ENCODE measurements at places on chromosomes 16 and 17.
A peak's percentile ranks its signal among the peaks of the same experiment; 100 is the strongest.

- DNase-seq, result peak; percentile 83
Observed at GRCh38 chr17:17440010-17440843, 36.6 kb upstream of the MED9 start.

DNA sequence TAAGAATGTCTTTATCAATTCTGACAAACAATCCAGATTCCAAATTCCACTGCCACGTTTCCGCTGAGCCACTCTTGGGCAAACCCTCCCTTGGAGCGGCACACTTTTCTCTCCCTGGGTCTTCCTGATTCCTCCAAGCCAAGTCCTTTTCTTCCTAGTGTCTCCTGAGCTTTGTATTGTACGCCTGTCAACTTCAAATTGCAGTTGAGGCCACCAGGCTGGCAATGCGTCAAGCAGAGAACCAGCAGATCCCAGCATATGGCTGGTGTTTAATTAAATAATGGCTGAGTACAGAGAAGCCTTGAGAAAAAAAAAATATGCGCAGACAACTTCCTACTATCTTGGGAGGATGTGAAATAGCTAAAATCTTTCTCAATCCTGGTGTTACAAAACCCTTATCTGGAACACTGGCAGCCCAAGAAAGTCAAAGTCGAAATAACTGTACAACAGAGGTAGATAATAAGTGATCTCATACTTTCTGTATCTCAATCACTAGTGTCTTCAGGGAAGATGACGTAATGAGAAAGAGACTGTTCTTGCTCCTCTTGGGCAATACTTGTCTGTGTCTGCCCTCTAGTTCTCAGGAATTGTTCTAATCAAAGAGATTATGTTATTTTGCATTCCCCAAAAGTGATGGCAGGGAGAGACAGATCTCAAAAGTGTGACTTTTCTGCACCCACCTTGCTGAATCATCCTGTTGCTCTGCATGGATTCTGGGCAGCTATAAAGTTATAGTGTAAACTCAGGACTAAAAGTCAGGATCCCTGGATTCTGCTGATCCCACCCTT is 15.0 kb downstream of the SMIM36 start:
- no peak for DNase-seq

DNA sequence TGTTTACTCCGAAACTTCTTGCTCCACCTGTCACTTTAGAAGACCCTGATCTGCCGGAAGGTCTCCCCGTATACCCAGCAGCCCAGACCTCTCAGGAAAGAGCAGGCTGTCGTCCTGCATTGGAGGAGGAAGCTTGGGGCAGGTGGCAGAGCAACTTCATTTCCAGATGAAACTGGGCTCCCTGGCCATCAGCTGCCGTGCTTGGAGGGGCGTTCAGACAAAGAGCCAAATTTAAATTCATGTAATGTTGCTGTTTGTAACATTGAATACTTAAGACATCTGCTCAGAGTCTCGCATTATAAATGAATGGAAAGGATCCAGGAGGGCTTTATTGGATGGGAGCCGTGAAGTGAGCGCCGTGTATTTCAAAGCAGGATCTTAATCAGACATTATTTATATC is 628.5 kb downstream of the MAF start:
- DNase-seq, result no peak

DNA sequence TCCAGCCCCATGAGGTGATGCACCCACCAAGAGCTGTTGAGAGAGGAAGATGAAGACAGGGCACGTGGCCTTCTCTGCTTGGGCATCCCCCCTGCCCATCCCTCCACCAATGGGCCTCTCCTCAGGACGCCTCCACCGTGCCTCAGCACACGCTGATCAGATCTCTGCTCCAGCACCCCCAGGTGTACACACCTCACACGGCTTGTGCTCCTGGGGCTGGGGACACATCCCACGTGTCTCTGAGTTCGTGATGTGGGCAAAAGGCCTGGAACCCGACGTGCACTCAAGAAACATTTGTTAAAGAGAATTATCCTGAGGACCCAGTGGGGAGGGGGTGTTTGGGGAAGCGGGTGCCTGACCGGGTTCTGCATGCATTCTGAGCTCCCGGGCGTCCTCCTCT is 55.3 kb downstream of the MGAT5B start:
- DNase-seq, result no peak

DNA sequence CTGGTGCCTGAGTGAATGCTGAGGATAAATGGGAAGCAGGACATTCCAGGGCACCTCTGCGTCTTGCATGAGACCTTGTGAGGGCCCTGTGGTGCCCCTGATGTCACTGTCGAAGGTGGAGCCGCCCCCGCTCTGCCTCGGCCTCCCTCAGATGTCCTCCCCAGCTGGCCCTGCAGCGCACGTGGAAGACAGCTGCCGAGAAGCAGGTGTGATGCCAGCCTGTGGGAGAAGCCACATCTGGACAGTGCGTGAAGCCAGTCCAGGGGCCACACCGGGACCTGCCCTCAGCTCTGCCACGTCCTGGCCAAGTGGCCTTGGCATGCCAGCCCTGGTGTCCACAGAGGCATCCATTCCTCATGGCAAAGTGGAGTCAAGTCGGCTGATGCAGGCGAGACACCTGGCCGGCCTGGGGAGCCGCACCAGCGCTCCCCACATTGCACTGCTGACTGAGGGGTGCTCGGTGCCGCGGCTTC is 21.6 kb upstream of the METRNL start:
- peak; percentile 2 for DNase-seq

DNA sequence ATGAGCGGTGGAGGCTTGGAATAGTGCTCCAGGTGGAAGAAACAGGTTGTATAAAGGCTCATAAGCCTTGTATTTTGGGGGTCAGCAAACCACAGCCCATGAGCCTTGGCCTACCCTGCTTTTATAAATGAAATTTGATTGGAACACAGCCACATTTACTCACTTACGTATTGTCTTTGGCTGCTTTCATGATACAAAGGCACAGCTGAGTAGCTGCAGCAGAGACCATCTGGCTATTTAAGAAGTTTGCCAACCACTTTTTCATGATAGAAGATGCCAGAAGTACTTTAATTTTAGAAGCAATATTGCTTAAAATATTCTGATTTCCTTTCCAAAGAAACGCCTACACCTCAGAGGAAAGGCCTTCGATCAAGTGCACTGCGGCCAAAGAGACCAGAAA is 73.8 kb downstream of the C17orf58 start:
- DNase-seq, result no peak

DNA sequence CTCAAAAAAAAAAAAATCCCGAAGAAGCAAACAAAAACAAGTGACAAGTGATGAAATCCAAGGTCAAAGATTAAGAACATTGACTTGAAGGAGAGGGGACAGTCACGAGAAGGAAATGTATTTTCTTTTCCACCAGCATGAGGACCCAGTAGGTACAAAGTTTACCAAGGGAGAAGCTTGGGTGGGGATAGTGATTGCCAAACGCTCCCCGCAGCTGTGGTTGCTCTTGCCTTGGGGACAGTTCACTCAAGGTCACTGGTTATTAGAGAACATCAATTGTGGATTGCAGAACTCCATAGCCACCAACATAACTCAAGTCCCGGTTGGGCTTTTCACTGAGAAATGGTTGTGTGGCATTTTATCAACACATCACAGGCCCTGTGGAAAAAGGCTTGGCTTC is 27.0 kb downstream of the RSL1D1 start:
- no peak for DNase-seq

DNA sequence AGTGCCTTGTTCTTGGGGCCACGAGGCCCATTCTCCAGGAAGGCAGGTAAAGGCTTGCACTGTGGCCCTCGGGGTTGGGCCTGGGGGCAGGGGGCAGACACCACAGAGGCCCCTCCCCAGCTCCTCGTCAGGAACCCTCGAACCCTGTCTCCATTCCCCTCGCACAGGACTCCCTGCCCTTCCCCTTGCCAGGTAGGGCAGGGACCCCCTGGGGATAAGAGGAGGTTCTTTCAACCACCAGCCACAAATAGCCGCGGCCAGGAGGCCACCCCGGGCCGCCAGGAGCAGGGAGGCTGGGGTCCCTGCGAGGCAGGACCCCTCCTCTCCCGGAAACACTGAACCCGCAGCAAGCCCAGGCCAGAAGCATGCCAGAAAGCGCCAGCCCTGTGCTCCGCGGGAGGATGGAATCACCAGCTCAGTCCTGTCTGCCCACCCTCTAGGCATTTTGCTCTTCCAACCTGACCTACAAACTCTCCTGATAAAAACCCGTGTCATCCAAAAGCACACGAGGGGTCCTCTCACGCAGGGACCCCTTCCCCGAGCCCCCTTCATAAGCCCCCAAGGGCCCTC is 45.6 kb downstream of the SLC47A1 start:
- DNase-seq, result no peak

DNA sequence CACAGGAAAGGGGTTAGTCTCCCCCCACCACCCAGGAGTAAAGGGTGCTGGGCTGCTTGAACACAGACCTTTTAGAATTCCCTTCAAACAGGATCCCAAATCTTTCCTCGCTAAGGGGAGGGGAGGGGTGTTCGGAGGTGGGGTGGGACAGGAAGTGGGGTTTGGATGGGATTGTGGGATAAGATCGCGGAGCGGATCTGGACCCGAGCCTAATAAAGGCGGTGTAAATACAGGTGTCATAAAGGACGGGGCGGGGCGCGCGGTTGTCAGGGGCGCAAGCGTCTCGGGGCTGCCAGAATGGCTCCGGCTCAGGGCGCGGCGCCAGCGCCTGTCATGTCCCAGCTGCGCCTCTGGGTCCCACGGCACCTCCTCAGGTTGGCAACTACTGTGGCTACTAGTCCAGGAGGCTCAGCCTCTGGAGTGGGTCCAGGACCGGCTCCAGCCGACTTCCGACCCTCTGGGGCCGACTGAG is 59.8 kb upstream of the FBXO47 start:
- DNase-seq, result peak; percentile 35

GRCh38 chr17:16419074-16419928 is 3.9 kb downstream of the TRPV2 start:
- peak; percentile 73 for DNase-seq

DNA sequence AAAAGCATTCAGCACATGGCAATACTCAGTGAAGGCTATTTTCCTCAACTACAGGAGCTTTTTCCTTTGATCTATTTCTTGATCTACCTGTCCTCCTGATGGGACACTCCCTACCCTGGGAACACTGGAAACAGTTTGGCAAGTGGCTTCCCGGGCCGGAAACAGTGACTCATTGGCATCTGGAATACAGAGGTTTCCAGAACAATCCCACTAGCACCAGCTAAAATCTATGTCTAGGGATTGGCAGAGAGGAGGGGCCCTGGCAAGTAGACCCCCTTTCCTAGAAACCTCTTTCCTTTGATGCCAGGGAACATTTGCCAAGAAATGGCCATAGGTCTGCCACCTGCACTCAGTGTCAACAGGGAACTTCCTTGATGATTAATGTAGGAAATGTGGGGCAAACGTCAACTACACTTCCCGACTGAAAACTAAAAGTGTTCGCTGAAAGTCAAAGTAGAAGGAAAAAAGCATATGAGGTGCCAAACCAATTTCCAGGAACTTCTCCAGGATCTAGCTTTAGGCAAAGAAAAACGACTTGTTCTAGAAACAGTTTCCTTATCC is 30.4 kb upstream of the FBXW10B start:
- DNase-seq, result no peak

DNA sequence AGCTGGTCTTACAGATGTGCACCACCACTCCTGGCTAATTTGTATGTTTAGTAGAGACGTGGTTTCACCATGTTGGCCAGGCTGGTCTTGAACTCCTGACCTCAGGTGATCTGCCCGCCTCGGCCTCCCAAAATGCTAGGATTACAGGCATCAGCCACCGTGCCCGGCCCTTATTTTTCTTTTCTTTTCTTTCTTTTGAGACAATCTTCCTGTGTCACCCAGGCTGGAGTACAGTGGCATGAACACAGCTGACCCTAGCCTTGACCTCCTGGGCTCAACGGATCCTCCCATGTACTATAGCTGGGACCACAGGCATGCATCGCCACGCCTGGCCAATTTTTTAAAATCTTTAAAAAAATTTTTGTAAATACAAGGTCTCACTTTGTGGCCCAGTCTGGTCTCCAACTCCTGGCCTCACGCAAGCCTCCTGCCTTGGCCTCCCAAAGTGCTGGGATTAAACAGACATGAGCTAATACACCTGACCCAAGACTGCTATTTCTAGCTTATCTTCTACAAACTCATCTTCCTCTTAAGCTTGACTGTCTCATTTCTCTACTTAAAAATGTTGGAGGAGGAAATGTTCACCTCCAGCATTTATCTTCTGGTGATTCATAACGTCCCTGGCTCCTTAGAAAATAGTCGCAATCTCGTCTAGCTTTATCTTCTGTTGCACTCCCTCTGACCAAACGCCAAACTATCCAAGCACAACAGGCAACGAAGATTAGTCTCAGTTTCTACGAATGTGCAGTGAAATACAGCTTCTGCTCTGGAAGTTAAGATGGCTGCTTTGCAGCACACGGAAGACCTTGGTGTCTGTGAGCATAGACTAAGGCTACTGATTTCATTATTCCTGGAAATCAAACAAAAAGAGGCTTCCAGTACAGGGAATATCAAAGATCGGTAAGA is 8.2 kb upstream of the TMEM94 start:
- no peak for DNase-seq

DNA sequence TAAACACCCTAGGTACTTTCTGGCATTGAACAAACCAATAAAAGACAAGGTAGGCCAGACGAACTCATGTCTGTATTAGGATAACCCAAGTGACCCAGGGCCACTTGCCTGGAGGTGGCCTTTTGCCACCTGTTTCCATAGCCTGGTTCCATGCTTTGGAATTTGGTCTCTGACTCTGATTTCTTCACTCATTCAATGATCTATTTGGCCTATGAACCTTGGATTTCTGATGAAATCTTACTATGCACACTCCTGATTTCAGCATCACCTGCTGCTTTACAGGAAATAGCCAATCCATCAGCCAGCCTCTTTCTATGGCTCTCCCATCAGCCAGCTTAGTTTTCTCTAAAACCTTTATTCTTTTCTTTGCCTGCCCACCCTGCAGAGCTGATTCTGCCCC is 142.8 kb upstream of the PSMD7 start:
- no peak for DNase-seq

DNA sequence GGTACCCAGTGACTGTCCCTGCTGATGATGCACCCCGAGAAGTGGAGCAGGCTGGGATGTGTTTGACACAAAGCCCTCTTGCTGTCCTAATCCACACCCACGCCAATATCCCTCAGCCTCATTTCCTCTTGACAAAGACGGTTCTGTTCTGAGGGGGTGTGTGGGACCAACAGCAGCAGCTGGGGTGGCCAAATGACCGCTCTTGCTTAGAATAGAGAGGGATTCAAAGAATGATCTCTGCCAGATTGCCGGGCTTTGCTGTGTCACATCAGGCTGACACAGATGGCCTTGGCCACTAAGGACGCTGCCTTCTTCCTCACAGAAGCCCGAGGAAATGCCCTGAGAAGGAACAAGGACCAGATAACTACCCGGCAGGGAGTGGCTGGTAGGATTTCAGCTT is 250.7 kb downstream of the NTN1 start:
- DNase-seq, result no peak

GRCh38 chr17:9028202-9028987 is 7.1 kb downstream of the NTN1 start:
- DNase-seq, result no peak

- no peak for DNase-seq
Observed at GRCh38 chr16:24141466-24141865, 114.7 kb upstream of the CACNG3 start.

- DNase-seq, result no peak
Observed at GRCh38 chr17:61647047-61647446, 56.0 kb upstream of the NACA2 start.
